Right hindlimb (tissue), 1 donor: ENCODE measurements at places on chromosomes 13 and 19.
A peak's percentile ranks its signal among the peaks of the same experiment; 100 is the strongest.

DNA sequence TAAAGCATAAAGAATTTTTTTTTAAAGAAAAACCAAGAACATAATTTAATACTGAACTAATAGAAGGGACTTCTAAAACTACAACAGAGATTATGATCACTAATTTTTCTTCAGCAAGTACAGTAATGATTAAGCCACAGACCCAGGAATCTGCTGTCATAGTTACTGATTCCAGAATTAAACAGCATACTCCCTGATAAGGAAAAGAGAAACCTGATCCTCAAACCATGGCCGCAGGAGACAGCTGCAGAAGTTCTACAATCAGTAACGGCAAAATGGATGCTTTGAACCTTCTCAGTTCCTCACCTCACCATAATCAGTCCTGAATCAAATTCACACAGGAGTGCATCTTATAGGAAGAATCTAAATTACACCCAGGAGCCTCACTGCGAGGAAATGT, 939.0 kb upstream of the SLITRK1 start:
- DNase-seq, result no peak

DNA sequence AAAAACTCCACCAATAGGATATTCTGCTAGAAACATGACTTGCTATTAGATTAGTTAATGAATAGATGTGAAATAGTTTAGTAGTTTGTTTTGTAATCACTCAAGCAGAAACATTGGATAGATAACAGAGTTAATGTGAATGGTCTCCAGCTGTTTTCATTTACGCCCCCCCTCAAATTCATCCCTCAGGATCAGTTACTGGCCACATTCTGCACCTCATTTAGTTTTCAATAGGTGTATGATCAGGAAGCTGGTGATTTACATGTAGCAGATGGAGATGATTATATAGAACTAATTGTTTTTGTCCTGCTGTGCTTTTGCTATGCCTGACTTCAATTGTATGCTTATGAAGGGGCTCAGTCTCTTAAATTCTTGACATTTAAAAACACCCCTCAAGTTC, 759.0 kb downstream of the SLITRK6 start:
- no peak for DNase-seq

DNA sequence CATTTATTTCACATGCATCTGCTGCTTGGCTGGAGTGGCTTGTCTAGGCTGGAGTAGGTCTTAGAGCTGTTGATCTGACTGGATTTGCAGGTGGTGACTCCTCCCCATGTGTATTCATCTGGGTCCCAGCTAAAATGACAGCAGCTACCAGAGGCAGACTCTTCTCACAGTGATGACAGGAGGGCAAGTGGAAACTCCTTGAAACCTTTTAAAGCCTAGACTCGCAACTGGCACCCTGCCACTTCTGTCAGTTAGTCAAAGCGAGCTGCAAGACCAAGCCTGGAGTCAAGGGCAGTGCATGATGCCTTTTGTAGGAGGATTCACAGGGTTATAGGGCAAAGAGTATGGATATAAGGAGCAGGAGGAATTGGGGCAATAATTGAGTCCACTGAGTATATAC, 65.2 kb downstream of the TEX26 start:
- DNase-seq, result peak; percentile 35

DNA sequence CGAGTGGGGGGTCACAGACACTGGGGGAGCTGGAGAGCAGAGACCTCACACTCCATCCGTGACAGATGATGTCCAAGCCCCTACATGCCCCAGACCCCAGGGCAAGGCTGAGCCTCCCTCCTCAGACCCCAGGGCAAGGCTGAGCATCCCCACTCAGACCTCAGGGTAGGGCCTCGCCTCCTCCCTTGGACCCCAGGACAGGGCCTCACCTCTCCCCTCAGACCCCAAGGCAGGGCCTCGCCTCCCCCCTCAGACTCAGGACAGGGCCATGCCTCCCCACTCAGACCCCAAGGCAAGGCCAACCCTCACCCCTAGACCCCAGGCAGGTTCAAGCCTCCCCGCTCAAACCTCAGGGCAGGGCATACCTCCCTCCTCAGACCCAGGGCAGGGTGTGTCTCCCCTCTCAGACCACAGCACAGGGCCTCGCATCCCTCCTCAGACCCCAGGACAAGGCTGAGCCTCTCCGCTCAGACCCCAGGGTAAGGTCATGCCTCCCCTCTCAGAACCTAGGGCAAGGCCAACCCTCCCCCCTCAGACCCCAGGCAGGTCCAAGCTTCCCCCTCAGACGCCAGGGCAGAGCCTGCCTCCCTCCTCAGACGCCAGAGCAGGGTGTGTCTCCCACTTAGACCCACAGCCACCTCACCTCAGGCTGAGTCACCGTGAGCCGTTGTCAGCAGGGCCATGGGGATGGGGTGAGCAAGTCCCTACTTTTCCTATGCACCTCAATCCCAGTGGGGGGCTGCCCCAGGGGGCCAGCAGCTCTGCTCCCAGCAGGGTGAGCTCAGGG, 1.7 kb upstream of the S1PR4 start:
- DNase-seq, result peak; percentile 19

- DNase-seq, result no peak
Observed at GRCh38 chr19:19081642-19082151, 17.9 kb downstream of the SLC25A42 start.
